Fibroblast of skin of scalp (primary cell): ENCODE measurements at places on chromosomes 1 and 21.

DNA sequence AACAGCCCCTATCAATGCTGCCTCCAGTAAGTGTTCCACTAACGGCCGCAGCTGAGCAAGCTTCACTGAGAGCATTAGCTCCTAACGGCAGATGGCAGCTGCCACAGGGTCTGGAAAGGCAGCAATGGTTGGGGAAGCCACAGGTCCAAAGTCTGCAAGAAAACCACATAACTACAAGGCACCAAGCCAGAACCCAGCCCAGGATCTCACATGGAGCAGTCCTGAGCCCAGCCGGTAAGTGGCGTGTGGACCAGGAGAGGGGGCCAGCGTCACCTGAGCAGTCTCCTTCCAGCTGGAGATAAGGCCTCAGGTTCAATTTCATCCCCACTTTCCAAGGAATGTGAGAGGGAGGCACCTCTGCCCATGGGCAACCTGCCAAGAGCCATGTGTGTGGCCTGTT is 13.2 kb downstream of the SYT2 start:
- DNase-seq = no peak

- no peak for DNase-seq
These were observed 15.2 kb downstream of the LY9 start for GRCh38 chr1:160811147-160811546.

GRCh38 chr1:113433184-113433583 is 42.9 kb downstream of the MAGI3 start:
- no peak for DNase-seq

DNA sequence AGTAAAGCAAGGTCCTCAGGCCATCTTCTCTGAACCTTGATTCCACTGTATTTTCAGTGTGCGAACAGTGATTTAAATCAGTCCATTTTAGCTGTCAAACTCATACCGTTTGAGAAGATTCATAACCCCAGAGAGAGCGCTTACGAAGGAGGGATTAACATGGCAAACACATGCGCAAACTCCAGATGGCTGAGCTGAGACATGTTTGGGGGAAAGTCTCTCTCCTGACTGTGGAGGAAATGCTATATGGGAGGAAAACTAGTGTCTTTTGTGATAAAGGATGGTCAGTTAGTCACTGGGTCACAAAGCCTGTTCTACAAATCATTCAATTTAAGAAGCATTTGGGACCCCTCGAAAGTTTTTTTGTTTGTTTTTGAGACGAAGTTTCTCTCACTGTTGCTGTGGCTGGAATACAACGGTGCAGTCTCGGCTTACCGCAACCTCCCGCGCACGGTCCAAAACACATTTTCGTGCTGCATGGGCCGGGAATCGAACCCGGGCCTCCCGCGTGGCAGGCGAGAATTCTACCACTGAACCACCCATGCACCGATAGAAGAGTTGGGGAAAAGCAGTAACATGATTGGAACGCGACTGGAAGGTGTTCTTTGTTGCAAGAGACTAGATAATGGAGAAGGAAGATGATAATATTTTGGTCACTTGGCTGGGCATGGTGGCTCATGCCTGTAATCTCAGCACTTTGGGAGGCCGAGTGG is 58.4 kb upstream of the CXADR start:
- DNase-seq = peak; percentile 95

DNA sequence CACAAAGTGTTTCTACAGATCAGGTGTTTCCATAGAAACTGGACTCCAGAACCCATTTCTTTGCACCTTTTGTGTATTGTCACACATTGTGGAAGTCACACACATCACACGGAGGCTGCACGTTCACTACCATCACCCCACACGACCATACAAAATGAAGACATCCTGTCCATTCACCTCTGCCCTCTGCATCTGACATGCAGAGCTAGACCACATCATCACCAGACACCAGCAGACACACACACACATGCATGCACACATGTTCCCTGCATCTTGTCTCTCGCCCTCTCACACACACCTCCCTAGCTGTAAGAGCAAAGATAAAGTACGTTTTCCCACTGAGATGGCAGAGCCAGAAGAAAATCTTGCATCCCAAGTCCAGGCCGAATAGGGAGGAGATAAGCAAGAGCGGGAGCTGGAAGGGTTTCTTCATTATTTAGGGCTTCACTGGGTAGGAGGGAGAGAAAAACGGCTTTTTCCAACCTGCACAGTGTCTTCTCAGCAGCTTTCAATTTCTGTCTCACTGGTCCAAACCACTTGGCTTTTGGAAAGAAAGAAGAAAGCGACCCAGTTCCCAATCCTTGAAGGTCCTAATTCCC is 709 bp downstream of the PRELP start:
- no peak for DNase-seq

GRCh38 chr21:43922949-43923348 is 57.9 kb downstream of the AGPAT3 start:
- DNase-seq = no peak

GRCh38 chr1:83006271-83006670 is 992.7 kb downstream of the TTLL7 start:
- DNase-seq = no peak

- no peak for DNase-seq
These were observed 360.6 kb downstream of the FAM72C start for GRCh38 chr1:143611159-143611558.

DNA sequence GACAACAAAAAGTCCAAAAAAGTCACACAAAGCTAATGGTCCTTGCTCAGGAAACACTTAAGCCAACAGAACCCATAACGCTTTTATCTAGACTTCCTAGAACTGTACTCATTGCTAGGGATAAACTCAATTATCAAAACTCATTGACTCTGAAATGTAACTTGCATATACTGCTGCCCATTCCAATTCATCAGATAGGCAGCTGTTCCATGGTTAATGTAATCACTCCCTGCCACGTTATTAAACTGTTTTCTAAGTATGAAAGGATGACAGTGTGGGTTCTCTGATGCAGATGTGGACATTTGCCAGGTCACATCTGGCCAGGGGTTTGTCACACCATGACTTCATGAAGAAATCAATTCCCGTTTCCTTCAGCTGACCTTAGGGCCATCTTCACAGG is 30.3 kb upstream of the DNAJC11 start:
- DNase-seq = no peak

GRCh38 chr1:169368406-169368769 is 393 bp downstream of the BLZF1 start:
- no peak for DNase-seq

GRCh38 chr1:14997646-14998276 is 155.8 kb upstream of the TMEM51 start:
- DNase-seq = peak; percentile 70

DNA sequence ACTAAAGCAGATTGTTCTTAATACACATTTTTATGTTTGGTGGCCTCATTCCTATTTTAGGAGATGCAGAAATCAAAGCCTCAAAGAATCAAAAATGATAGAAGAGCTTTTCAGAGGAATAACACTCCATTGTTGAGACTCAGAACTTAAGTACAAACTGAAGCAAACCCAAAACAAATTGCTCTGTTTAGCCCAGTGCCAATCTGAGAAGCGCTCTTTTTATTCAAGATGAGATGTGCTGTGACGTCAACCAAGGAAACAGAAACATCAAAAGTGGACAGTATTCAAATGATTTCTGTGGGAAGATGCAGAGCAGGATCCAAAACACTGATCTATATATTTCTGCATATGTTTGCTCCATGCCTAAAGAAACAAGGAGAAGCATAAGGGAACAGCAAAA is 18.0 kb downstream of the COLGALT2 start:
- no peak for DNase-seq

- DNase-seq = no peak
These were observed 35.8 kb downstream of the PLEKHO1 start for GRCh38 chr1:150185481-150185880.

DNA sequence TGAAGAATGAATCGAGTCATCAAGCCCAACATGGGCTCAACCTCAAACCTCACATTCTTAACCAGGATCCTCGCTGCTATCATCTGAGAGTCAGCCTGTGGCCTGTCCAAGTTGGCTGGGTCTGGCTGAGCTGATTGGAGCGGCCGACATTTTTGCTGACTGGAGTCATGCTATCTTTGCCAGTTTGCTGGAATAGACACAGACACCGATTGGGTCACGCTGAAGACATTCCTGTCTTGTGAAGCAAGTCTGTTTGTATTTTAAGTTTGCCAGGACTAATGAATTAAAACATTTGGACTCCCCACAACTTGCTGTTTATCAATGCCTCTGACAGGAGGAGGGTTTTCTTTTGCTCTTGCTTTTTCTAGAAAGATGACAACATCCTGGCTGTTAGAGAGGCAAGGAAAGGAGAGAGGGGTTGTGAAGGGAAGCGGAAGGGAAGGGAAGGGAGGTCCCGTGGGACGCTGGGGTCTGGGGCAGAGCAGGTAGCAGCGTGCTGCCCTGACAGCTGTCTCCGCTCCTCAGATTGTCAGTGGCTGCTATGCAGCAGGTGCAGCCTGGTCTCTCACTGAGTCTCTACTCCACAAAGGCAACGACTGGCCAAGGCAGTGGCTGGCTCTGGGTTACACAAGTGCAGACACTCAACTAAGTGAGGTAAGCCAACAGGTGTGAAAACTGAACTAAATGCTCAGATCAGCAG is at the start of gene MAP3K7CL:
MAP3K7CL (plus strand) TSS at position 375 of the 700 bp plus-strand sequence. CDS start 2,701 bp downstream, outside the sequence.
- DNase-seq = peak; percentile 100

DNA sequence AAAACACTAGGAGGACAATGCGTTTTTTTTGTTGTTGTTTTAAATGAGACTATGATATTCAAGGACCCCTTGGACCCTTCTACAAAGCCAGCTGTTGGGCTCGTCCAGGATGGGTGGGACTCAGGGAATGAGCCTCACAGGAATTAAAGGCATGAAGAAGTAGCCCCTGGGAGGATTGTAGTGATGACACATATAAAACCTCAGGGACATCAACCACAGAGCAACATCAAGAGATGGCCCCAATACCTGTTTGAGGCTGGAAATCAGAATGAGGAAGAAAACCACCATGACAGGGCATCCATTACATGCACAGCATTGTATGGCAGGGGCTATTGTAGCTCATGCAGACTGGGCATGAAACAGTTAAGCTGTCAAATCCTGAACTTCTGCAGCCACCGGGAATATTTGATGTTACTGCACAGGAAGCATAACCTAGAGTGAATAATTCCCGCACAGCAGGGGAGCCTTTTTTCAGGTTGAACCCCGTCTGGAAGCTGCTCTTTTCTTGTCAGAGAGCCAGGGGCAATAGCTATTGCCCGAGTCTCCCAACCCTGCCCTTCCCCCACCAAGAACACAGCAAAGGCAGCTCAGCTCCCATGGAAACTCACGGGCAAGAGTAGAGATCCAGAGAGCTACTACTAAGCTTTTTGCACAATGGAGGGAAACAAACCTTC is 140.2 kb upstream of the FGGY start:
- peak; percentile 79 for DNase-seq

DNA sequence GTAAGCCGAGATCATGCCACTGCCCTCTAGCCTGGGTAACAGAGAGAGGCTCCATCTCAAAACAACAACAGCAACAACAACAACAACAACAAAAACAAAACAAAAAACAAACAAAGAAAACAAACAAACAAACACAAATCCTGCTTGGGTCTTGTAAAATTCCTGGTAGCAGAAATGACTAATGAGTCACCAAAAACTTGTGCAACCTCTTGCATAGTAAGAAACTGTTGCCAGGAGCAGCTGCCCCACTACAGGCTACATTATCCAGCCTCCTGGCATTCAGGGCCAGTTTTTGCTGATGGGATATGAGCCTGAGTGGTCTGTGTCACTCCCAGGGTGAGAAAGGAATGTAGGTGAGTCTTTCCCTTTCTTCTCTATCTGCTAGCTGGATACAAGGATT is 245.4 kb downstream of the TNR start:
- DNase-seq = no peak

DNA sequence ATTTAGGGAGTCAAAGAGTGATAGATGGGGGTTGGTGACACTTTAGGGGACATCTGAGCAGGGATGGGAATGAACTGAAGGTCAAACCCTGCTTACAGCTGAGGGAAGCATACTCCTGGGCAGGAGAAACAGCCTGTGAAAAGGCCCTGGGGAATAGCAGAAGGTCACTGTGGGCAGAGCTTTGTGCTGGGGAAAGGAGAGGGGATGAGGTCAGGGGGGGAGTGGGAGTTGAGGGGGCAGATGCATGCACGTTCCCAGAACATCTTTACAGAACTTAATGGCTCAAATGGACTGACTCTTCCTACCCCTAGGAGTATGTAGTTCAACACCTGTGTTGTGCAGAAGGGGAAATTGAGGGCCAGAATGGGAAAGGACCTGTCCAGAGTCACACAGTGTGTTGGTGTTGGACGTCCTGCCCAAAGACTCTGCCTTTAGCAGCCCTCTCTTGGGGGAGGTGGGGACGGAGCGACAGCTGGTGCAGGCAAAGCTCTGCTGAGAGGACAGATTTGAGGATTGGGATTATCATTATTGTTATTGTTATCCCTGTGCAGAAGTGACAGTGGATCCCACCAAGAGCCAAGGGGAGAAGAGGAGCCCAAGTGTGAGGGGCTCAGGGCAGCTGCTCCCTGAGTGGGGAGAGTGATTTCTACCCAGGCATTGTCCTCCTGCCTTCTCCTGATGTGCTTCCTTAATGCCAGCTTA is 116.5 kb downstream of the PTPRU start:
- no peak for DNase-seq

DNA sequence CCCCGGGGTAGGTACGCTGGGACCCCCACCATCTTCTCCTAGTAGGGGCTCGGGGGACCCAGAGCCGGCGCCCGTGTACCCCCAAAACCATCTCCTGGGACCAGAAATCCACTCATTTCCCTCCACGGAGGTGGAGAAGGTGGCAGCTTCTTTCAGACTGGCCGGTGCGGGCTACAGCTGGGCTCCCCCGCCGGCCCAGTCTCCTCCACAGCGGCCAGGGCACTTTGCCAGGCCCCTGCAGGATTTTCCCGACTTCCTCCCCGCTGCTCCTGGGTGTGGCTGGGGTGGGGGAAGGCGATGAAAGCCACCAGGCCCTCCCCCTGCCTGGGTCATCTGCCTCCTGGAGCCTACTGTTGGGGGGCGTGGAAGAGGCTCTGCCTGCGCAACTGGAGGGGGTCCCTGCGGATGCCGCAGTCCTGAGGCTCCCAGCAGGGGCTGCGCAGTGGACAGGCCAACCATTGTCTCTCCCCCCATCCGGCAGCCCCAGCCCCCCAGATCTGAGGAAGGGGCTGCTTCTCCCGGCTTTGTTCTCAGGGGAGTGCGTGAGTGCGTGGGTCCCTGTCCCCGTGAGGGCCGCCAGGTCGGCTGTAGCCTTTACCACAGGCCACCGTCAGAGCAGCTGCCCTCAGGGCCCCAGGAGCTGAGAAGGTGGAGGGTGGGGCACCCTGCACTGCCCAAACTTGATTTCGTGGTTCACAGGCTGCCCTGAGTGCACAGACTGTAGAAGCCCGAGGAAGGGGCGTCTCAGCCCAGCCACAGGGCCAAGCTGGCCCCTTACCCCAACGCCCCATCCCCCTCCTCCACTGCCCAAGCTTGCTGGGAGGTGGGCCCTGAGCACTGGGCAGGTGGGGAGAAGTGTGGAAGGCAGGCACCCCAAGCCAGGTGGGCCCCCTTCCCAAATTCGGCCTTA is 1.3 kb downstream of the AGRN start:
- DNase-seq = peak; percentile 90

- peak; percentile 31 for DNase-seq
These were observed 414.3 kb upstream of the NR5A2 start for GRCh38 chr1:199612976-199613774.
